ENCODE measurements at places on chromosomes 2 and 18.

- DNase-seq = no peak
Observed at GRCh38 chr2:212531499-212531898, 7.1 kb downstream of the ERBB4 start.

DNA sequence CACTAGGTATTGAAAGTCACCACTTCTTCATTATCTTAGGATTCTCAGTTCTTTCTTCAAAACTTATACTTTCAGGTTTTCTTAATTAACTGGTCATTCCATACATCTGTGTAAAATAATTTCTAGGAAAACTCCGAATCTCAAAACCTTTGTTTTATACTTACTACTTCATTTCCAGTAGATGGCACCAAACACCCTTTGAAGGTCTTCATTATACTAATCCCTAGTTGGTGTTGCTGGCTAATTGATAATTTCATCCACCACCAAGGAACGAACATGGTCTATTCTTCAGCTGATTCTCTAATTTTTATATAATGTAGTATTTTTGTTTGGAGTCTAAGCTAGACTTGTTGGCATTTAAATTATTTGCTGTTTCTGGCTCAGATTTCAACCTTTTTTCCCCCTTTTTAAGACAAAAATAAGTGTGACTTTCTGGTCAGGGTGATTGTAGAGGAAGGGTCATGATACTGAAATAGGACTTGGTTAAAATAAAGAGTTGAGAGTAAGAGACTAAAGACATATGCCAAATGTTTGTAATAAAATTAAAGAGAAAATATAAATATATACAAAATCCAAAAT lies 2.8 kb upstream of the MXD1 start:
- DNase-seq = peak; percentile 5

DNA sequence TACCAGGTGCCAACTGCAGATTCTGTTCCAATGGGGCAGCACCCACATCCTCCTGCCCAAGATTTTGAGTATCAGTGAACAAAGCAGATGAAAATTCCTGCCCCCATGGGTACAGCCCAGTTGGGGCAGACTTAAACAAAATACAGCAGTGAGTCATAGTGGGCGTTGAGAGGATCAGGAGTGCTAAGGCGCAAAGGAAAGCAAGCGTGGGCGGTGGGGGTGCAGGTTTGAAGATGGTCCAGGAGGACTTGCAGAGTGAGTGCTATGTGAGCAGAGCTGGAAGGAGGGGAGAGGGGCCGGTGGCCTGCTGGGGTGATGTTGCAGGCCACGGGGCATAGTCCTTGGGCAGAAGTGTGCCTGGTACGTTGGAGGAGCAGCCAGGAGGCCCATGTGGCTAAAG lies 24.7 kb downstream of the STEAP3 start:
- no peak for DNase-seq

GRCh38 chr2:5035057-5035488 lies 657.1 kb upstream of the SOX11 start:
- peak; percentile 17 for DNase-seq

DNA sequence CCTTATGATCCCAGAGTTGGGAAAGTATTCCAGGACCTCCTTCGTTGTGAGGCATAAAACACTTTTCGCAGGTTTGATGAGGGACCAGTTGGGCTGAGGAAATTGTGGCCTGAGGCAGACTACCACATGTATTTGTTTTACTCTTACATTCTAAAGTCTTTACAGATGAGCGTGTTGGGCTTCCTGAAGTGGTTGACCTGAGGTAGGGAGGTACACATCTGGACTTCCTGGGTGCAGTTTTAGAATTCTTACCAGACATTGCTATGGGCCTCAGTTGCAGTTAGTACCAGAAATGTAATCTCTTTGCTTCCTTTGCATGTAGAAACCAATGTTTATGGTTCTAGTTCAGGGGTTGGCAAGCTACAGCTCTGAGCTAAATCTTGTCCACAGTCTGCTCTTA lies 48.7 kb downstream of the COA5 start:
- no peak for DNase-seq

GRCh38 chr2:219441451-219442255 lies 7.0 kb downstream of the SPEG start:
- DNase-seq = peak; percentile 52

GRCh38 chr2:33081691-33082090 lies 134.9 kb downstream of the LTBP1 start:
- no peak for DNase-seq

DNA sequence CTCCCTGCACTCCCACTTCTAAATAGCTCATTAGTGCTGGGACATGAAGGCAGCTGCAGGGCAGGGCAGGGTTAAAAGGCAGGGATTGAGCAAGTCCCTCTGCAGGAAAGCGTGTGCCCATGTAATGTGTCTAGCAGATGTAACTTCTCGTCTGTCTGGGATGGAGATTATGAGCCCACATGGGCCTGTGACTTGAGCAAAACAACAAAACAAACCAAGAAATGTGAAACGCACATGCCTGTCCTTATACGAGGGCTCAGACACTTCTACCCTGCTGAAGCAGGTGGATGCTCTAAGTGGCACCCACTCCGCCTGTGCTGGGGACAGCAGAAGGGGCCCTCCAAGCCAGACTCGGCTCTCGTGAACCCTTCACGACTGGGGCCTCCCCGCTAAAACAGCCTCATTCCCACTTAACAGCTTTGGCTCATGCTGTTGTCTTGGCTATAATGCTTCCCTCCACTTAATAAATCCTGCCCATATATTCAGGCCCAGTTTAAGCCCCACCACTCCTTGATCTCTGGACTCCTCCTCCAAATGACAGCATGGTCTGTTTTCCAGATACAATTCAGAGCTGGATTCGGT lies 40.9 kb downstream of the TMEM247 start:
- no peak for DNase-seq

GRCh38 chr2:176614930-176615329 lies 345.7 kb downstream of the MTX2 start:
- DNase-seq = no peak

DNA sequence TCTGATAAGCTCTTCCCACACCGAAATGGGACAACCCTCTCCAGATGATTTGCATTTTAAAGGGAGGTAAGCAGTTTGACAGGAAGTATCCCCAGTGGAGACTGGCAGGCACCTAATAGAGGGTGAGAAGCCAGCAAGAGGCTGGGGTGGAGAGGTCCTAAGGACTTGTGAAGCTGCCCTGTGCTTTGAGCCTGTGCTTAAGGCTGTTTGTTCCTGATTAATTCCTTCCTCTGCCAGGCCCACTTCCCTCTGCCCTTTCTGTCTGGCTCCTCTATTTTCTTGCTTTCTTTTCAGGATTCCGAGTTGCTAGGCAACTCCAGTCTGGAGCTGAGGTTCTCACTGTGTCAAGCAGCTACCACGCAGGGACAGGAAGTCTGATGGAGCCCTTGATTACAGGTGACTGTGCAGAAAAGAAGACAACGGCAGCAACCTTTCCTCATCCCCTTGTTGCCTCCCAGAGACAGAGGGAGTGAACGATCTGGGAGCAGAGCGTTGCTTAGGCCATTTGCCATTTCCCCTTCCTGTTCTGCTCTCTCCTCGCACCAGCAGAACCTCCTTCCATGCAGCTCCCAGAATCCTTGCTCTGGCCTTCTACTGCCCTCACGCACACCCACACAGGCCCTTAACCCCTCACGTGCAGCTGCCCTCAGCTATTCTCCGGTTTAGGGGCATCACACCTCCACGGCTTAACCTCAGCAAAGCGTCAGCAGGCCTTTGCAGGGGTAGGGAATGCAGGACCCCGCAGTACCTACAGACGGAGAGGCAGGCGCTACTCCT lies 103.6 kb upstream of the CELF4 start:
- DNase-seq = peak; percentile 71

DNA sequence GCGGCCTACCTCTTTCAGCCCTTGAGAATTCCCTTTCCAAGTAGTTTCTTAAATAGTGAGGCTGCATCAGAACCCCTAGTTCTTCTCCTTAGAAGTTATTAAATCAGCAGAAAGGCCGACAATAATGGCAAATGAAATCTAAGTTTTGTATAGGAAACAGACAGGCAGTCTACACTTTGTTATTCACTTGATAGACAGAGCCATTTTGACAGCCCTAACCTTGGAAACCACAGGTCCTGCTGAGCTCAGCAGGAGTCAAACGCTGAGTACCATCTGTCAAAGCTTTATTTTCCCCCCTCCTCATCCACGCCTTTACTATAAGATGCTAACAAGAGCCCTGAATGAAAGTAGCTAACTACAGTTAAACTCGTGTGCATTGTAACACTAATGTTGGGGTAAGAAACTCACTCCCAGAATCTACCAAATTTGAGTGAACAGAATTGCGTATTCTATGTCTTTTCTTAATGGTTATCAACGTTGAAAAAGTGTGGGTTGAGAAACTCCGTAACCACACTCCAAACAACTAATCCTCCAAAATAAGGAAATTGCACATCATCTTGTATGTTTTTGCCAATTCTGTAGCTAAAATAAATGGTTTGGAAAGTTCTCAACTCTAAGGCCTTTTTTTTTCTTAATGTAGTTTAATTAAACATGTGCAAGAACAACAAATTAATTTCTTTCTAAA lies 90.6 kb upstream of the EFEMP1 start:
- DNase-seq = no peak

- no peak for DNase-seq
Observed at GRCh38 chr2:182971820-182972547, 66.3 kb downstream of the NCKAP1 start.
